ENCODE measurements at places on chromosomes 7 and 10.

GRCh38 chr7:21902240-21902639 is 43.5 kb downstream of the CDCA7L start:
- peak; percentile 63 for DNase-seq

- no peak for DNase-seq
Observed at GRCh38 chr7:40244226-40244625, 109.4 kb downstream of the SUGCT start.

DNA sequence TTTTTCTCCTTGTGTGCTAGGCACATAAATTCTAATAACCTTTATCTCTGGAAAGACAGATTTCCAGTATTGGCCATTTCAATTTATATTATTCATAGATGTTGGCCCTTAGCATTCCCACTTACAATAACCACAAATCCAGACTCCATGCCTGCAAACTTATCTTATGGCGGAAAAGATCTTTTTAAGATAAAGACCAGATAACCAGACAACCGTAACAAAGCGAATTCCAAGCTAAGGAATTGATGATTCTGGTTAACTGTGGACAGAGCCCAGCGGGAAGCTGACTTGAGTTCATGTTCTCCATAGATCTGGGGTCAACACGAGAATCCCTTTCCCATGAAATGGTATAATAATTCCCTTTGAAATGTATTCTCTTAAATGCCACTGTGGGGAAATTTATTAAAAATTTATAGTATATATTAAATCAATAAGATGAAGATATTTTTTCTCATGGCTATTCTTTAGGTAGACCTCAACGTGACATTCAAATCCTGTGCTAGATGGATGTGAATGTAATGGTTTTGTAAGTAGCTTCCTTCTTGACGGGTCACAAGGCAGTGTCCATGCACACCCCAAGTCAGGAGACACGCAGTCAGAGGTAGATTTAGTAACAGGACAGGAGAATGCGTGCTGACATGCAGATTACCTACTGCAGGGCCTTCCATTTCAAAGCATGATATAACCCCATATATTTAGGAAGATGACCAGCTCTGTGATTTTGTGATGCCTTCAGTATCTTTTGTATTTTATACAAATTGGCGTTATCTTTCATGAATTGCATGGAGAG is 37.7 kb upstream of the KLF6 start:
- DNase-seq = no peak

- no peak for DNase-seq
Observed at GRCh38 chr7:68288144-68288593, 1291.5 kb downstream of the TYW1 start.

DNA sequence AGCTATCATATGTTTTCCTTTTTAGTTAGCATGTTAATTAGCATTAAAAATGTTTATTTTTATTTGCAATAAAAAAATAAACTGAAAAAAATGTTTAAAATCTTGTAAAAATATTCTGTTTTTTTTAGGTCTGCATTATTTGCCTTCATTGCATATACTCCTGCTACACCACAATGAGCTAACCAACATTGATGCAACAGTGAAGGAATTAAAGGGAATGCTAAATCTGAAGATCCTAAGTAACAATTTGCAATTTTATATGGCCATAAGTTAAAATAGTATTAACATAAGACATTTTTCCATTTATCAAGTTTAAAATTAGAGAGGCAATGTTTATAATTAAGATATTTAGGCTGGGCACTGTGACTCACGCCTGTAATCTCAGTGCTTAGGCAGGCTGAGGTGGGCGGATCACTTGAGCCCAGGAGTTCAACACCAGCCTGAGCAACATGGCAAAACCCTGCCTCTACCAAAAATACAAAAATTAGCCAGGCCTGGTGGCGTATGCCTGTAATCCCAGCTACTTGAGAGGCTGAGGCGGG is 32.2 kb downstream of the LRRC72 start:
- no peak for DNase-seq

- DNase-seq = no peak
Observed at GRCh38 chr10:100888957-100889356, 23.8 kb upstream of the SLF2 start.

DNA sequence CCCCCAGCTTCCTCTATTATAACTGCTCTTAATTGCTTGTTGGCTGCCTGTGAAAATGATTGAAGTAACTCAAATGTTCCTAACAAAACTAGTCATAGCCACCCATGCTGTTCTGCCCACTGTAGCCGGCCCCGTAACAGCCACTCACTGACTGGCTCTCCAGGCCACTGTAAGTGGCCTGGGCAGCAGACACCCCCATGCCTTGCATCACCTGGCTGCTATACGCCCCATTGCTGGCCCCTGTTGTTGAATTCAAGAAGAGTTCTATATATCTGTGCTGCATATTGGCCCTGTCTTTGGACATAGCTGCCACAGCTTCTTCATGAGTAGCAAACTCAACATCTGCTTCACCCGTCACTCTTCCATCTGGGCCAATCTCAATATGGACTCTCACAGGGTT is 15.1 kb downstream of the FXYD4 start:
- DNase-seq = no peak

DNA sequence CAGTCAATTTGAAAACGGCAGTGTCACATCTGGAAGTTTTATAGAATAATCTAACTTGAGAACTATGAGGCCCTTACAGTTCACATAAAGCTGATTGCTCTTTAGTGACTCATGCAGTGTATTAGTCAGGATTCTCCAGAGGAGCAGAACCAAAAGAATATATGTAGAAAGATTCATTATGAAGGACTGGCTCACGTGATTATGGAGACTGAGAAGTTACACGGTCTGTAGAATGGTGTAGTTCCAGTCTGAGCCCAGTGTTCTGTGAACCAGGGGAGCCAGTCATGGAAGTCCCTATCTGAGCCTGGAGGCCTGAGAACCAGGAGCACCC is 21.5 kb downstream of the RBM33 start:
- DNase-seq = peak; percentile 60

DNA sequence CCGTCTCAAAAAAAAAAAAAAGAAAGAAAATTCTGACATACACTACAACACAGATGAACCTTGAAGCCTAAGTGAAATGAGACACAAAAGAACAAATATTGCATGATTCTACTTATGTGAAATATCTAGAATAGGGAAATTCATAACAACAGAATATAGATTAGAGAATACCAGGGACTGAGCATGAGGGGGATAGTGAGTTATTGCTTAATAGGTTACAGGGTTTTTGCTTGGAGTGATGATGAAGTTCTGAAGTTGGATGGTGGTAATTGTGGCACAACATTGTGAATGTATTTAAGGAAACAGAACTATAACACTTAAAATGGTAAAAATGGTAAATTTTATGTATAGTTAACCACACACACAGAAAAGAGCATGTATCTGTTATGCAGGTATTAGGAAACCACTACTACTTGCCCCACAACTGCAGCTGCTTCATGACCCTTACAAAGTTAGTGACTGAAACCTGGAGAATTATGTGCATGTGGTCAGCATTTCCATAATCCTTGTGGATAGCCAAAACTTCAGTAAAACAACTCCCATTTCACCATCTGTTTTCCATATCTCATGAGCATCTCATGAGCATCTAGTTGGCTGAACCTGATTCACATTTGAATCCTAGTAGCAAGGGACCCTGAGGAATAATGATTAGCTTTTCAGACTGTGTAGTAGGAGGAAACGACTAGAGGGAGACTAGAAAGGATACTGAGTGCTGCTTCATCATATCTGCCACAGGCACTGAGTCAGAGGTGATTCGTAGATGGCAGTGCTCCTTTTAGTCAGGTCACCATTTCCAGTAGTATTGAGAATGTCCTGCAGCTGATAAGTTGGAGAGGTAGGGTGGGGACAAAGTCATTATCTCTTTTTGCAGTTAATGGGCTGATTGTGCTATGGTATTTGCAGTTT is 26.3 kb downstream of the SAMD8 start:
- peak; percentile 53 for DNase-seq

- DNase-seq = no peak
Observed at GRCh38 chr10:4186849-4187540, 402.0 kb upstream of the KLF6 start.

GRCh38 chr10:29751240-29751639 is 116.5 kb upstream of the SVIL start:
- DNase-seq = no peak
